ENCODE measurements at places on chromosomes 2 and 18.
A peak's percentile ranks its signal among the peaks of the same experiment; 100 is the strongest.

DNA sequence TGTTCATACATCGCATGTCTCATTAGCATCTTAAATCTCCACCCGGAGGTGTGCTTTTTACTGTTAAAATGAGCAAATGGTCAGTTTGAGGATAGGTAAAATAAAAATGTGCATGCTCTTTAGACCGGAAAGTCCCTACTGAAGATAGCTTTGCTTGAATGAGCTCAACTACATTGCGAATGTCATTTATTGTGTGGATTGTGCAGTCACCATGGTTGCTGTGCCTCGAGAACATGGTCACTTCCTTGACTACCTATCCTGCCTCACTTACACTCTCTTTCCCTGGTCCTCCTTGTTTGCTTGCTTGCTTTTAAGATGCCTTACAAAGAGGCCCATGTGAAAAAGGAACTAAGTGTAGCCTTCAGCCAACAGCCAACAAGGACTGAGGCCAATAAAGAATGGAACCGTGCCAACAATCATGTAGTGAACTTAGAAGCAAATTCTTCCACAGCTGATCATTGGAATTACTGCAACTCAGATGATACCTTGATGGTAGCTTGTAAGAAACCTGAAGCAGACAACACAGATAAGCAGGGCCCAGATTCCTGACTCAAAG is 72.2 kb upstream of the BARD1 start:
- DNase-seq = no peak

GRCh38 chr2:27494944-27495554 is at the start of gene FNDC4:
FNDC4 (minus strand) TSS chr2:27495200; CDS start chr2:27494679, 521 bp downstream.
- no peak for DNase-seq

DNA sequence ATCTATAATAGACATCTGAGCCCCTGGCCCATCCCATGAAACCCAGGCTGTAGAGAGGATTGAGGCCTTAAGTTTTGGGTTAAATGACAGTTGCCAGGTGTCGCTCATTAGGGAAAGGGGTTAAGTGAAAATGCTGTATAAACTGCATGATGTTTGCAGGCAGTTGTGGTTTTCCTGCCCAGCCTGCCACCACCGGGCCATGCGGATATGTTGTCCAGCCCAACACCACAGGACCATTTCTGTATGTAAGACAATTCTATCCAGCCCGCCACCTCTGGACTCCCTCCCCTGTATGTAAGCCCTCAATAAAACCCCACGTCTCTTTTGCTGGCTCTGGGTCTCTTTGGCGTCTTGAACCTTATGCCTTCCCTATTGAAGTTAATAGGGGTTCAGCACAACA is 110.7 kb downstream of the XRCC5 start:
- DNase-seq = no peak

DNA sequence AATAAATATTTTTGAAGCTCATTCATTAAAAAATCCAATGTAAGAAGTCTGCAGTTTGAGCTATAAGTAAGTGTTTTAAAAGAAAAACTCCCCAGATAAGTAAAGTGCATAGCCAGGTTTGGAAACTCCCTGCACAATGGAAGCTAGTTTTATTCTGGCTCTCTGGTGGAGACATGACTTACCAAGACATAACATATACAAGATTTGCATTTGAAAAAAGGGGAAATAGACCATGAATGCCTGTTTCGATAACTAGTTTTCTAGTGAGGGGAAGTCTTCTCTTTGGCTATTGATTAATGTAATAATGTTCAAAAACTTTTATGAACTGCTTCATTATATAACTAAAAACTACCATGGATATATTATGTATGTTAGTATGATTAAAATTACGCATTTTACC is 435.2 kb downstream of the ARHGAP15 start:
- DNase-seq = no peak

- peak; percentile 45 for DNase-seq
Observed at GRCh38 chr18:24053211-24053610, 38.7 kb downstream of the TTC39C start.

DNA sequence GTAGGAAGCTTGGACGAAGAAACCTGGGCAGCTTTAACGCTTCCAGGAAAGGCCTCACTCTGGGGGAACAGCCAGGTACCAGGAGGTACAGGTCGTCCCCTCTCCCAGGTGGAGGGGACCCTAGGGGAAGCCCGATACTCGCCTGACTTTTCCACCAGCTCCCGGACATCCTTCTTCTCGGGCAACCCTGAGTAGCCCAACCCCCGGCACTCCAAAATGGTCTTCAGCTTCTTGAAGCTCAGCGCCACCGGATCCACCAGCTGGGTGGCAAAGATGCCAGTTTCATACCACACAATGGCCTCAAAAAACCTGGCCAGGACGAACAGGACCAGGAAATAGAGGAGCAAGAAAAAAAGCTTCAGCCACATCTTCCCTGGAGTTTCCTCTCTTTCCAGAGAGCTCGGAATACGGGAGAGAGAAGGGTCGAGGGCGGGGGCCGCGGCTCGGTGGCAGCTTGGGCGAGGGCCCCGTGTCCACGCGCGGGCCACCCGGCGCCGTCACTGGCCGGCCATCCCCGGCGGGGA is 1.1 kb downstream of the RNF103 start:
- peak; percentile 29 for DNase-seq

GRCh38 chr2:172102391-172103359 is at the start of gene DLX2:
DLX2 (minus strand) TSS chr2:172102900; CDS start chr2:172102538, 362 bp downstream.
- peak; percentile 83 for DNase-seq

DNA sequence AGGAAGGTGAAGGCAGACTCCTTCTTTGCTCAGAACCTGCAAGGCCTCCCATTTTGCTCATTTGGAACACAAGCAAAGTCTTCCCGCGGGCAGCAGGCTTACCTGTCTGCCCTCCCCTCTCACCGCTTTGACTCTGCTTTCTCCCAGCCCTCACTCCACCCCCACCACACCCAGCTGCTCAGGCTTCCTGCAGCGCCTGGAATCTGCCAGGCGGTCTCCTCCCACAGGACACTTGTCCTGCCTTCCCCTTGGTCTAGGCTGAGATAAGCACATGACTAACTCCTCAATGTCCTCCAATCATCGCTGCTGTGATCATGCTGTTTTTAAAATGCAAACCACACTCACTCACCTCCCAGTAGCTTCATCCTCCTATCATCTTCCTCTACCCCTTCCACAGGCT is 430.0 kb downstream of the ZNF516 start:
- no peak for DNase-seq

DNA sequence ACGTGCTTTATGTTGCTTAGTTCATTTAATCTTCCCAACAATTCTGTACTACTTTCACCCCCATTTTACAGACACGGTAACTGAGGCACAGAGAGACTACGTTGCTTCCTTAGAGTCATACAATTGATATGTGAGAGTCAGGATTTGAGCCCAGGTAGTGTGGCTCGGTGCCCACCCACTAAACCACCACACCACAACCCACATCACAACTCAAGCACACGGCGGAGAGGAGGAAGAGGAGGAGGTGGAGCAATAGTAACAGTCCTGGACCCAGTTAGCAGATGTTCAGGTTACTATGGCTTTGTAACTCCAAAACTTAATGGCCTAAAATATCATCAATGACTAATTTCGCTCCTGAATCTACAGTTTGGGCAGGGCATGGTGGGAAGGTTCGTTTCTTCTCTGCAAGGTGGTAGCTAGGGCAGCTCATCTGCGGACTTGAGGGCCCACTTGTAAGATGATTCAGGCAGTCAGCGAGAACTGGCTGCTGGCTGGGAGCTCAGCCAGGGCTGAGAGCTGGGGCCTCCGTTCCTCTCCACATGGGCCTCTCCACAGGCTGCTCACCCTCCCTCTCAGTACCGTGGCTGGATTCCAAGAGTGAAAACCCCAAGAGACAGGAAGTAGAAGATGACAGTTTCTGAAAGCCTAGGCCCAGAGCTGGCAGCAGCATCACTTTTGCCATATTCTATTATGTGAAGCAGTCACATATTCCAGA is 167.1 kb downstream of the ZFP36L2 start:
- DNase-seq = peak; percentile 87

DNA sequence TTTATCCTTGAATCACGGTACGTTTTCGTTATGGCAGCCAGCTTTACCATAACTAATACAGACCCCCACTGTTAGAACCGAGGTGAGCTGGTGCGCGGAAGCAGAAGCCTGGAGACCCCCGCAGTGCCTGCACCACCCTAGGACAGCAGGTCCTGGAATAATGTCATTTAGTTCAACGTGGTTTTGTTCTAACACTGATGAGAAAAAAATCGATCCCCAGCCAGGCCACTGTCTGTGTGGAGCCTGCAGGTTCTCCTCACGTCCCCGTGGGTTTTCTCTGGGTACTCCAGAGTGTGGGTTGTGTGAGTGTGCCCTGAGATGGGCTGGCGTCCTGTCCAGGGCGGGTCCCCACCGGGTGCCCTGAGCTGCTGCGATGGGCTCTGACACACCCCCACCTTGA is 69.9 kb upstream of the ST3GAL5 start:
- no peak for DNase-seq

GRCh38 chr2:76019128-76019527 is 308.4 kb upstream of the GCFC2 start:
- no peak for DNase-seq

GRCh38 chr2:238294393-238295143 is 6.2 kb upstream of the PER2 start:
- no peak for DNase-seq

- DNase-seq = no peak
Observed at GRCh38 chr2:100334929-100335328, 12.6 kb upstream of the LONRF2 start.

DNA sequence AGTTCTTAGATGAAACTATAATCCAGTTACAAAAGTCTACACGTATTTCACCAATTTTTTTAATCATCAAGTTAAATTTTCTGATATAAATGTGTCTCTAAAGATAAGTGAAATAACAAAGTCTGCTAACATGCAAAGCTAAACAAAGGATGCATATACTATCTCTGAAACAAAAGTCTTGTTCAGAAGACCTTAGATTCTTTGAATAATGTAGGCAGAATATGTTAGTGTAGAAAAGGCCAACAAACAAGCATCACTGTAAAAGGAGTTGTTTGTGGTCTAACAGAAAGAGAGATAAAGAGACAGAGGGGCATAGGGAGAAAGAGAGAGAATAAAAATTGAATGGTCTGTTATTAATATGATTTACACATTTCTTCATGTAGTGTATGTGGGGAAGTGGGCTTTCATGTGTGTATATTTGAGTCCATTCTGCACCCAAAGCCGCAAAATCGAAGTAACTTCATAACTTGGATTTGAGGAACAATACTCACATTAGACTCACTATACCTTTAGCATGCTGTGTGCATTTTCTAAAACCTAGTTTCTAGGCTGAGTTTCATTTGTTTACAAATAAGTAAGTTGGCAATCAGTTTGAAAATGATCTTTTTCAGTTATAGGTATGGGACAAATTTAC is 734.8 kb upstream of the REG3G start:
- DNase-seq = no peak

DNA sequence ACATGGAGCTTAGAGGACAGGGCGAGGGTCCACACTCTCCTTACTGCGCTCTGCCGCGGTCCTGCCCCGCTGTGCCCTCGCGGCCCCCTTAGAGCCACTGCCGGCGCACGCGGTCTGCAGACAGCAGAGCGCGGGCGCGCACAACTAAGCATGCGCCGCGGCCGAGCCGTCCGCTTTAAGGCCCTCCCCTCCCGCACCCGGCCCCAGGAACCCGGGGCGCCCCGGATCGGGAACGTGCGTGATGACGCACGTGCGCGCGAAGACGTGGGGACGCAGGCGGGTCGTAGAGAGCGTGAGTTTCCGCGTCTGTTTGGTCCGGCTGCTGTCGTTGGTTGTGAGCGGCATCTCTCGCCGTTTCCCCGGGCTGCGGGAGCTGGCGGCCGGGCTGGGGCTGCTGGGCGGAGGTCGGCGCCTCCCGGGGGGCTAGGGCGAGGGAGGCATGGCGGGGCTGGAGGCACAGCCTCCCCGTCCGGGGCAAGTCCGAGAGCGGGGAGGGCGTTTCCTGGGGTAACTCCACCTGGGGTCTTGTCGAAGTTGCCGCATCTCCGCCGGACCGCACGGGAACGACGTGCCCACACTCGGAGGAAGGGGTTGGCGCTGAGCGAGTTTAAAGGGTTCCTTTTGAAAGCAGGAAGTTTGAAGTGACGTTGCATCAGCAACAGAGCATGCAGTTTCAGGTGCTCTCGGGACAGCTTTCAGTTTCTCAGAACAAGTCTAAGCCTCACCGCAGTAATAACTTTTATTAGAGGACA is at the start of gene RHBDD1:
TSS of gene RHBDD1 (plus strand) at position 259 of the 752 bp plus-strand sequence. CDS start 28,640 bp downstream, outside the sequence.
- peak; percentile 96 for DNase-seq

- no peak for DNase-seq
Observed at GRCh38 chr2:182717416-182717815, 1.4 kb downstream of the DNAJC10 start.

- no peak for DNase-seq
Observed at GRCh38 chr2:44456946-44457345, 95.2 kb downstream of the CAMKMT start.

GRCh38 chr18:35671966-35672603 is 90.5 kb downstream of the GALNT1 start:
- no peak for DNase-seq

- DNase-seq = no peak
Observed at GRCh38 chr2:433216-433615, 145.3 kb upstream of the ALKAL2 start.

GRCh38 chr18:63575681-63576080 is 11.5 kb upstream of the SERPINB13 start:
- DNase-seq = no peak

GRCh38 chr2:173062801-173063200 is 12.8 kb upstream of the MAP3K20 start:
- no peak for DNase-seq

DNA sequence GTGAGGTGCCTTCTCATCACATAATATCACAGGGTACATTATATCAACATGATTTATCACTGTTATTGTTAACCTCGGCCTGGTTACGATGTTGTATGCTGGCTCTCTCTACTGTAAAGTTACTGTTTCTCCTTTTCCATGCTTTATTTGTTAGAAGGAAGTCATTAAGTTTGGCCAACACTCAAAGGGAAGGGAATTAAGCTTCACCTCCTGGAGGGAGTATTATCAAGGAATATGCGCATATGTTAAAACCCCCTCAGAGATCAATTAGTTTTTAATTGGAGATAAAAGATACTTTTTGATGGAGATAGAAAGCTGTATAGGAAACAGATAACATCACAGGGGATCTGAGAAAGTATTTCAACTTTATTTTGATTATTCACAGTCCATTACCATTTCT is 221.6 kb downstream of the DLGAP1 start:
- DNase-seq = no peak
